MV-4-11 (cell line): ENCODE measurements at places on chromosomes 7 and 10.
A peak's percentile ranks its signal among the peaks of the same experiment; 100 is the strongest.

DNA sequence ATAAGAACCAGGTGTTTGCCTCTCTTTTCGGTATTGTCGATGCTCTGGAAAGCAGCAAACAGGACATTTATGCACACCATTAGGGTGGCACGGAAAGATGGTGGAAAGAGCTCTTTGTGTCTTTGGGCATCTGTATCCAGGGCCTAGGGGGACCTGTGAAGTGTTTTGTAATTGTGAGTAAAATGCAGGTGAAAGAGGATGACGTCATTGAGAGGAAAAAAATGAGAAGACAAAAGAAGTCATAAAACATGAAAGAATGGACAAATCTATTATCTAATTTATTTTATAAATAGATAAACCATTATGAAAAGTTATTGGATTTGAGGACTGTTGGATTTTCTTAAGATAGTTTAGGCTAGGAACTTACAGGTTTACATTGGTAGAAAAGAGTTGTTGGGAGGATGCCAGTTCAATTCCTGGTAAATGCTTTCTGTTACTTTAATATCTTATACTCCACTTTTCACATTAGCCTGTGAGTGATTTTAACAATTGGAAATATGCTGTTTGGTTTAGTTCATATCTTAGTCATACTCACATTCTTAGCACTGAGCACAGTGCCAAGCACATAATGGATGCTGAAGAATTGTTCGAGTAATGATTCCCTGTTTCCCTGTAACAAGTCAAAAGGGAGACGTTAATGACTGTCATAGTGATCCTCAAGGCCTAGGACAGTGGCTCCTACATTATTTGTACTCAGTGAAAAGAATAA is 62.6 kb downstream of the EXOC4 start:
- DNase-seq = no peak

DNA sequence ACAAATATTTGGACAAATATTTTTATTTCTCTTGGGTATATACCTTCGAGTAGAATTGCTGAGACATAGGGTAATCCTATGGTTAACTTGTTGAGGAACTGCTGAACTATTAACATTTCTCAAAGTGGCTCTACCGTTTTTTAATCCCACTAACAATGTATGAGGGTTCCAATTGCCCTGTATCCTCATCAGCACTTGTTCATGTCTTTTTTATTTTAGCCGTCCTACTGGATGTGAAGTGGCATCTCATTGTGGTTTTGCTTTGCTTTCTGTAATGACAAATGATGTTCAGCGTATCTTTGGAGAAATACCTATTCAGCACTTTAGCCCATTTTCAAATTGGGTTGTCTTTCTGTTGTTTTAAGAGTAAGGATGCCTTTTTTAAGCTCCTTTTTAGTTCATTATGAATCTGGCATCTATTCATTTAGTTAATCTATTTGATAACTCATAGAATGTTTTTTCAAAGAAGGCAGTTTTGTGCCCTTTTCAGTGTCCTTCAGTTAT is 40.0 kb downstream of the MCU start:
- DNase-seq = no peak

- no peak for DNase-seq
These were observed 65.1 kb upstream of the CYP26C1 start for GRCh38 chr10:92995509-92995908.

GRCh38 chr10:106032450-106033002 is 1132.0 kb downstream of the SORCS1 start:
- no peak for DNase-seq

DNA sequence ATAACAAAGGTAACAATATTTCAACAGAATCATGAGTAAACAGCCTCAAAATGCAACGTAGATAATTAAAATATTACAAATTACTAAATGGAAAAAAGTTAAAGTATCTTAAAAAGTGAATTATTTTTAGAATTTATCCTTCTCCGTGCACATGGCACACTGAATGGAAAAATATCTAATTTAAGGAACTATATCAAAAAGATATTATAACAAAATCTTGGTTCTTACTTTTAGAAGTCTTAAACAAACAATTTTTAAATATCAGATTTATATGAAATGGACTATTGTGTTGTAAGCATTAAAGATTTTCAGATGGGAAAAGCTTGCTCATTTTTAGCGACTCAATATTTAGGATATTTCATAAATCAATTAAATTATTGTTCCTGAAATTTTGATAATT is 72.0 kb downstream of the AGMO start:
- no peak for DNase-seq

- DNase-seq = no peak
These were observed 90.9 kb downstream of the COL26A1 start for GRCh38 chr7:101453617-101454016.

DNA sequence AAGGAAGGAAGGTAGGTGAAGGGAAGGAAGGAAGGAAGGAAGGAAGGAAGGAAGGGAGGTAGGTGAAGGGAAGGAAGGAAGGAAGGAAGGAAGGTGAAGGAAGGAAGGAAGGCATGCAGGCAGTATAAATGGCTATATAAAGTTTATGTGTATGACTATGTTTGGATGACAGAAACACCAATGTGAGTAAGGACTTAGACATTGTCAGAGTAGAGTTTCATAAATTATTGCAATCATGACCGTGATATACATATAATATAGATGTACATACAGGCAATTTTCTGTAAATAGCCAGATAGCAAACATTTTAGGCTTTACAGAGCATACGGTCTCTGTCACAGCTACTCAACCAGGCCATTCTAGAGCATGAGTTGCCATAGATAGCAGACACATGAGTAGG is 133.8 kb upstream of the AKR1E2 start:
- DNase-seq = no peak

DNA sequence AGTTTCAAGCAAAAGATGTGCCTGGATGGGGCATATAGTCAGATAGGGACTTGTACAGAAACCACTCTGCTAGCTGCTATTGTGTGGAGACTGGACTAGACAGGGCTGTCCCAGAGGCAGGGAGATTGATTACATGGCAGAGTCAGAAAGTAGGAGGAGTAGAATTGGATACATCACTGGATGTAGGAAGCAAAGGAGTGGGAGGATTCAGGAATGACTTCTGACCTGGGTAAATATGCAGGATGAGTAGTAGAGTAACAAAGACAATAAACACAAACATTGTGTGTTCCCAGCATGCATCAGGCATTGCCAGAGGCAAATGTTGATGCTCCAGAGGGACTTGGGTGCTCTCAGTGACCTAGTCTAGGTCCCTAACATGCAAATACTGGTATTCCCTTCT is 30.9 kb upstream of the MAT1A start:
- no peak for DNase-seq

GRCh38 chr10:24603333-24603732 is 120.4 kb downstream of the ARHGAP21 start:
- DNase-seq = peak; percentile 77
